ENCODE measurements at places on chromosomes 12 and 14. TPM values are rescaled to one million over a fixed set of nuclear protein-coding genes. Genes with fewer than 3 reads are reported as not detected.

- no peak for DNase-seq
Measured at GRCh38 chr14:81715731-81716130, 182.1 kb upstream of the SEL1L start.

DNA sequence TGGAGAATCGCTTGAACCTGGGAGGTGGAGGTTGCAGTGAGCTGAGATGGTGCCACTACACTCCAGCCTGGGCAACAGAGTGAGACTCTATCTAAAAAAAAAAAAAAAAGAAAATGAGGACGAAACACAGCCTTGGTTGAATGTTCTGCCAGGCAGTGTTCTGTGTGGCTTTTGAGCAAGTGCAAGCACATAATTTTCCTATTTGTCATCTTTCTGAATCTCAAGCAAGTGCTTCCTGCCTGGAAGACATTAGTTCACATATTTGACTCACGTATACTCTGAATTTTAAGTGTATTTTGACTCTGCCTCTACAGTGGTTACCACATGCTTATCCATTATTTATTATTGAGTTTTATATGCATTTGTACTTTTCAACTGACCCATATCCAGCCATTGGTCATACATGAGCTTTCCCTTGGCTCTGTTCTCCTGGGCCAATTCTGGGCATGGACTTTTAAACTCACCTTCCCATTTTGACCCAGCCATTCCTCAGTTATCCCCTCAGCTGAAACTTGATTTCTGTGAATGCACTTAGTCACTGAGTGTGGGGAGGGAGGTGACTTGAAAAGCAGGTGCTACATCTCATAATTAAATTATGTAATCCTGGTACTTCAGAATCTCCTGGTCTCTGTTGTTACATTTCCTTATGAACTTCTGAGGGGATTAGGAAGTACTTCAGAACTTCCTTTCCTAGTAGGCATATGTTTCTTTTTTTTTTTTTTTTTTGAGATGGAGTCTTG lies 8.1 kb downstream of the OR10G2 start:
- no peak for DNase-seq

DNA sequence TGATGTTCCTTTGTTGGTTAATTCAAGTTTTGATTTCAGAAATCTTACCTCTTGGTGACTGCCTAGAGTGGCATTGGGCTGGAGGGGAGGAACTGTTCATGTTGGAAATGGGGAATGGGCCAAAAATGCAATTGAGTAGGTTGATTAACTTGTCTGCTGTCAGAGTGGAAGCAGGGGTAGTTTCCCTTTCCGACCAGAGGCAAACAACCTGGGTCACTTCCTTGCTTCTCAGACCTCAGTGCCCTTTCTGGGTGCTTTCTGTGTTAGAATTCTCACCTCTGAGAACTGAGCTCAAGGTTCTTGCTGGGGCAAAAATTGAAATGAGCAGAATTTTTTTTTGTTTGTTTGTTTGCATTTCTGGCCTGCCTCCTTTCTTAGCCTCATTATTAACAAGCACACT lies 2.3 kb upstream of the M6PR start:
- no peak for DNase-seq

DNA sequence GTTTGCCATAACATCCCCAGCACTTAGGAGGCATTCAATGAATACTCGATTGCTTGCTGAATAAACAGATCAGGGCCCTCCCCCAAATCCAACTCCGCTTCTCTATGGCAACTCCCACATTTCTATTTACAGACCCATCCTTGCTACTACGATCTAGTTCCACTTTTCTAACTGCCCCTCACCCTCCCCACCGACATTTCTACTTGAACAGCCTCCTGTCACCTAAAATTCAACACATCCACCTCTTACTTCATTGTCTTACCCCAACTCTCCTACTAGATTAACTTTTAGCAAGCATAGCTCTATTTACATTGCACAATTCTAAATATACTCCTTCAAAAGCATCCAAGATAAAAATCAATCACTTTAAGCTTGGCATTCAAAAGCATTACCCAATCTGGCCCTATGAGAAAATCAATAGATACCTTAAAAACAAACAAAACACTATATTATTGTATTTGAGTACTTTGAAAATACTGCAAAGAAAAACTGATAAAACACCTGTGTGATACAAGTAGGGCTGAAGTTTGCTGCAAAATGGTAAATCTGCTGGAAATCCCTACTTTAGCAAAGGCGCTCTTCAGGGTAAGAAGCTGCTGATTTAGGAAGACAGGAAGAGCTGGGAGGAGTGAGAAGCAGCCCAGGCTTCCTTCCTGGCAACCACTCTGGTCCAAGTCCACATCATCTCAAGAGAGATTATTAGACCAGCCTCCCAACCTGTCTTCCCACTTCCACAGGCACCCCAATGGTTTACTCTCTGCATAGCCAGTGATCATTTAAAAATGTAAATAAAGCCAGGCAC lies 96.4 kb downstream of the HECTD4 start:
- DNase-seq: no peak

GRCh38 chr14:101069228-101069549 lies 165.7 kb upstream of the RTL1 start:
- no peak for DNase-seq

DNA sequence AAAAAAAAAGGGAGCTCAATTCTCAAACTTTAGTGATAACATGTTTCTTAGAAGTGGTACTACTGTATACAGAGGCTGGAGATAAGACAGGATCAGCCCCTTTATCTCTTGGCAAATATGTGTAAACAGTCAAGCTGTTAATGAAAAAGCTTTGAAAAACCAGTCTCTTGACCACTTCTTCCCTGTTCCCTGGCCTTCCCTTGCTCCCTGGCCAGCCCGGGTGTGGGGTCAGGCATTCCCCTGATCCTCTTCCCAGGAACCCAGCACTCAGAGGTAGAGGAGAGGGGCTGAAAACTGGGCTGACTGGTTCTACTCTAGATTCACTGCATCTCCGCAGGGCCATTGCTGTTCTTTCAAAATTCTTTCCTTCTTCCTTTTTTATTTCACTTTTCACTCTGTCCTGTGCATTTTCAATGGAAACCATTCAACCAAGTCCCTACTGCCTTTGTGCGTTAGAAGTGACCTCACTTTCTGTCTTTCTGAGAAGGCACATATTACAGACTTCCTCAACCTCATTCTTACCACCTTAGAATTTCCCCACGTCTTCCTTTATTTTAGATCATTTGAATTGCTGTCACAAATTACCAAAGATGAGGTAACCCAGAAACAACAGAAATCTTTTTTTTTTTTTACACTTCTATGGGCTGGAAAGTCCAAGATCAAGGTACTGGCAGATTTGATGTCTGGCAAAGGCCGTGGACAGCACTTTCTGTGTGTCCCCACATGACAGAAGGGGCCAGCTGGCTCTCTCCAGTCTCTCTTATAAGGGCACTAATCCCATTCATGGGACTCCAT lies 5.7 kb downstream of the GNG2 start:
- DNase-seq: no peak

- peak; percentile 93 for DNase-seq
Measured at GRCh38 chr12:125065021-125065918, at the start of gene AACS. AACS (plus strand) TSS chr12:125065435; CDS start chr12:125065585, 150 bp downstream.

GRCh38 chr14:99737956-99738667 lies 54.0 kb downstream of the CYP46A1 start:
- no peak for DNase-seq

DNA sequence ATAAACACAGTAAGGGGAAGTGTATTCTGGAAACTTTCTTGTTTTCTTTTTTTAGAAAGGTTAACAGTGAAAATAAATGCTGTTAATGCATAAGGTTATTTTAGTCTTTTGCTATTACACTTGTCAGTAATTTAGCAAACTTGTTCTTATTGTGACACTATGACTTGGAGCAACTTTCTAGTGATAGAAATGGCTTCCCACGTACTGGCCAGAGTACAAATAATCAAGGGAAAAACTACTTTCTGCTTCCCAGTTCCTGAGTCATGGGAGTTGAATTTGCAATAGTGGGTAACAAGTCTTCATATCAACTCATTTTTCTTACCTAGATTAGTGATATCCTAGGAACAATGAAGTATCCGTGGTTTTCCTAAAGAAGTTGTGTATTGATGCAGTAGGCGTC lies 1072.3 kb downstream of the FLRT2 start:
- DNase-seq: no peak

GRCh38 chr12:71787580-71787979 lies 32.9 kb downstream of the RAB21 start:
- no peak for DNase-seq

The XPOT gene
- 132 TPM for total RNA-seq

The GDF3 gene
- 9.1 TPM for total RNA-seq

The NRIP2 gene
- 0.15 TPM for total RNA-seq
